Stimulated activated CD4-positive, alpha-beta T cell treated with anti-CD3 and anti-CD28 coated beads, Interleukin-15, amount 100 ng/mL, for 48 hours (primary cell): ENCODE measurements at places on chromosomes 1 and 21.
A peak's percentile ranks its signal among the peaks of the same experiment; 100 is the strongest.

DNA sequence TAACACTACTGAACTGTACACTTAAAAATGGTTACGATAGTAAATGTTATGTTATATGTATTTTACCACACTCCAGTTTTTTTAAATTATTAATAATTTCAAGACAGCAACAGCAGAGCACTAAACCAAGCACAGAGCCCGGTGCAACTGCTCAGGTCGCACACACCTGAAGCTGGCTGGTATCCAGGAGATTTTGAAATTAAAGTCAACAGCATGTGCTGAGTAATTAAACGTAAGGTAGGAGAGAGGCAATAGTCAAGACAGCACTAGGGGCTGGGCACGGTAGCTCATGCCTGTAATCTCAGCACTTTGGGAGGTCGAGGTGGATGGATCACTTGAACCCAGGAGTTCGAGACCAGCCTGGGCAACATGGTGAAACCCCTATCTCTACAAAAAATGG lies 35.1 kb upstream of the SLC30A10 start:
- DNase-seq = no peak

DNA sequence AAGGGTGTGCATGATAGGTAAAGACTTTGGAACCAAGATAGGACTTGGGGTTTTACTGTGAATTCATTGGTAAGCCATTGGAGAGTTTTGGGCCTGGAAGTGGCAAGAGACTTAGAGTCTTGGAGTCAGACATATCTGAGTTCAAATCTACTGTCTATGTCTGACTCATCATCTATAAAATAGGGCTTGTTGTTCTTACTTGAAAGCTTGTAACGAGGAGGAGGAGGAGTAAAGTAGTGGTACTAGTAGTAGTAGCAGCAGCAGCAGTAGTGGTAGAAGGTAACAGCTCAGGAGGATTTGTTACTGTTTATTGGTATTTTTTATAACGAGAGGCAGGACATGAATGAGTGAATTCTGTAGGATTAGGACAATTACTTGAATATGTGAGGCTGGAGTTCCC lies 62.7 kb downstream of the CACHD1 start:
- no peak for DNase-seq

- DNase-seq = peak; percentile 54
Observed at GRCh38 chr1:91754348-91754747, 131.6 kb downstream of the TGFBR3 start.

DNA sequence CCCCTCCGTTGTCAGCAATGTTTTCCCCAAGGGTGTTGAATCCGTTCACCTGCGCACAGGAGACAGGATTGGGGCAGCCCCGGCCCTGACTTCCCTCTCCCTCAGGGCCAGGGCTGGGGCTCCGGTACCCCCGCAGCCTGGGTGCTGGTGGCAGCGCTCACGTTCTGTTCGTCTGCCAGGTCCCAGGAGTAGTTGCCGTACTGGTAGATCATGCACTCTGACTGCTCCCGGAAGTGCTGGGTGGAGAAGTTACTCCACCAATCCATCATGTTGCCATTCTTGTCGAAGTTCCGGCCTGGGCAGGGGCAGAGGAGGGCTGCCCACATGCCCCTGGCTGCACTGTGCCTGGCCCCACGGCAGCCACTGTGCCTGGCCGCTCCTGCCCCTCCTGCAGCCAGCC lies 6.1 kb downstream of the PRXL2B start:
- DNase-seq = no peak

DNA sequence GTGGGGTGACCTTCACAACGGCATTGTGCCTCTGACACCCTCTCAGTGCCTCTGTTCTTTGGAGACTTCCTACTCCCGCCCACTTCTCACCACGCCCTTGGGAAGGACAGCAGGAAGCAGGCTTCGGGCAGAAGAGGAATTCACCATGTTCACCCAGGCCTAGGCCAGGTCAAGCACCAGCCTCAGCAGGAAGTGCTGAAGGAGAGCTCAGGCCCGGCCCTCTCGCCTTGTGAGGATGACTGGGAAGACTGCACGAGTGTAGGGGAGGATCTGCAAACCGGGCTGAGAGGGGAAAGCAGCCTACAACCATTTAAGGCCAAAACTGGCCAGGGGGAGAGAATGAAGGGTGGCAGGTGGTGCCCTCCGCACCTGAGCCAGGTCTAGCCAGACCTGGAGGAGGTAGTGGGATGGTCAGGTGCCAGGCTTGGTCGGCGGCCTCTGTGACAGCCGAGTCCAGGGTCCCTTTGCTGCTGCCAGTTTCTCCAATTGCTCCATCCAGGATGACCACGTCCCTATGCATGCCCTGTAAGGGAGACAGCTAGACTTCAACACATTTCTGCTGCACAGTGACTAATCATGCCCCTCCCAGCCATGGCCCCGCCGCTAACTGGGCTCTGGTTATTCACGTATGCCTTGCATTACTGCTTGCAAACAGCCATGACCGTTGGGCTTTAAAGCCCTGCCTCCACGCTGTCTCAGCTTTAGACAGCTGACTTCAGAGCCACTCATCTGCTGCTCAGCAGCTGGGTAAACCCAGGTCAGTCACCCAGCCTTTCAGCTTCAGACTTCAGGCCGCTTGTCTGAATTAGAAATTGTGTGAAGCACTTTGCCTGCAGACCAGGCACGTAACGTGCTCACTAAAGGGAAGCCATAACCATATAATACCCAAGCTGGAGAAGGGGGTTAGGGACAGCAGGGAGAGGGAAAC lies 8.9 kb downstream of the MRTO4 start:
- DNase-seq = no peak

- no peak for DNase-seq
Observed at GRCh38 chr21:38957575-38958322, 152.0 kb downstream of the ETS2 start.

- no peak for DNase-seq
Observed at GRCh38 chr21:43204638-43205037, 35.8 kb downstream of the CRYAA start.

DNA sequence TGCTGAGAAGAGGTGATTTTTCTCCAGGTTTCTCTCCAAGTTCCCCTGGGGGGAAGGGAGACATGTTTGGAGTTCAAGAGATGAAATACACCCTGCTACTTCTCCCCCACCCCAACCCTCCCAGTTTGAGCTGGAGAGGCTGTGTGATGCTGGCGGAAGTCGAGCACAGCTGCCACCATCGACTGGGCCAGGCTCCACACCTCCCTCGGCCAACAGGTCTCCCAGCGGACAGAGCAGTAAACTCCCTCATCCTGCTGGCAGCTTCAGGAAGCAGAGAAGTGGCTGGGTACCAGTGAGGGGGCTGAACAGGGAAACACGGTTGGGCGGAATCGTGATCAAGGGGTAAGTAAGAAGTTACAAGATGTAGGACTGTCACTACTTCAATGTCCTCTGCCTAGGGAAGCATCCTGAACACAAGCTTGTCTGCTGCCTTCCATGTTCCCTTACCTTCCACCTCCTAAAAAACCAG lies 6.6 kb upstream of the NHLH1 start:
- no peak for DNase-seq

DNA sequence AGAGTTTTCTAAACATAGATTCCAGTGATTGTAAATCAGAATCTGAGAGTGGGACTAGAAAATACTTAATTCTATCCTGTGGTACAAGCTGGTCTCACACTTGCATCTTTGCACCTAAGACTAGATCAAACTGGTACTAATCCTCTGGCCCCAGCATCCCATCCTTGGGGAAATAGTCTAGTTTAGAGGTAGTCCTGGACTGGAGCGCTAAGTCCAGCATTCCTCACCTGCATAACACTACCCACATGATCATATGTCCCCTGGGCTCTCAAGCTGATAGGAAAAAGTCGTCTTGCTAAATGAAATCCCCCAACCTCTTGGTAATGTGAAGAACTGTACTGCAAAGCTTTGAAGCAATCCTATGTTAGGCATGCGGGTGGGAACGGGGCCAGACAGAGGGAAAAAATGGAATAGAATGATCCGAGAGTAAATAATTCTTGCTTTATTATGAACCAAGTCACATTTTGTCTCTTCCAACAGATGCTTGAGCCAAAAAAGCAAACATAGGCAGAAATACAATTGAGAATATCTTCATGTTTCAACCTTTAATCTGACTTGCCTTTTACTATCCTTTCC lies 4.8 kb downstream of the COX20 start:
- no peak for DNase-seq

GRCh38 chr1:91777196-91777595 lies 108.8 kb downstream of the TGFBR3 start:
- DNase-seq = no peak

GRCh38 chr1:51840743-51841461 lies 37.6 kb downstream of the NRDC start:
- no peak for DNase-seq
